ENCODE measurements at places on chromosomes 16 and 17.

DNA sequence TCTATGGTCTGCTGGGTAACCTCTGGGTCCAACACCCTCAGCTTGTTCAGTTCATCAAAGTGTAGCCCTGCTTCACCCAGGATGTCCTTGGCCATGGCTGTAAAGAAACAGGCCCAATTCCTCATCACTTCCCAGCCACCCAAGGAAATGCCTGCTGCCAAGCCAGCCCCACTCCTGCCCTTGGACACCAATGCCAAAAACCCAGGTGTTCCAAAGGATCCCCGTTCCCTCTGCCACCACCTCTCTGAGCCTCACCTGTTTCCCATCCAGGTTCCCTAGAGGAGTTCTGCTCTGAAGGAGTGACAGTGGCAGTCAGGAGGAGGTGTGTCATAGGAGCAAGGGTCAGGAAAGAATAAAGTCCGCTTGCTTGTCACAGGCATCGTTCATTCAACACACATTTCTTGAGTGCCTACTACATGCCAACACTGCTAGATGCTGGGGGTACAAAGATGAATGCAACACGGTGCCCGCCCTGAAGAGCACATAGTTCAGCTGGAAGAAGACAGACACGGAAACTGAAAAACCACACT, 3.3 kb downstream of the IFT20 start:
- no peak for DNase-seq

- no peak for DNase-seq
Observed at GRCh38 chr16:27929818-27930217, 133.7 kb downstream of the GSG1L start.

- no peak for DNase-seq
Observed at GRCh38 chr16:88306860-88307545, 75.8 kb upstream of the ZNF469 start.

GRCh38 chr16:46918905-46919792, 35.0 kb downstream of the GPT2 start:
- DNase-seq, result no peak

- DNase-seq, result no peak
Observed at GRCh38 chr16:22316411-22316811, 19.2 kb downstream of the POLR3E start.

DNA sequence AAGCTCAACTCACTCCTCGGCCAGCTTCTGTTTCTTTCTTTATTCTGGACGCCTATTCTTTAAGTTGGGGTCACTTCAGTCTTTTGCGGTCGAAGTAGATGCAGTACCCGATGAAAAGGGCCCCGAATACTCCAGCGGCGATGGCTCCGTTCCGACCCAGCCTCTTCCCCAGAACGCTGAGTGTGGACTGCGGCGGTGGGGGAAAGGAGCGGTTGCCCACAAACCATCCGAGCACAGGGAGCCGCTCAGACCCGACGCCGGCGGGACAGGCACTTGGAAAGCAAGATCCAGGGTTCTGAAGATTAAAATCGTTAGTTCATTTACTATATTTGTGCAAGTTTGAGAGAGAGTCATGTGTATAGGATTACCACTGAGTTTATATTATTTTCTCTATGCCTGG, 22.5 kb downstream of the SLFN12L start:
- DNase-seq, result no peak

DNA sequence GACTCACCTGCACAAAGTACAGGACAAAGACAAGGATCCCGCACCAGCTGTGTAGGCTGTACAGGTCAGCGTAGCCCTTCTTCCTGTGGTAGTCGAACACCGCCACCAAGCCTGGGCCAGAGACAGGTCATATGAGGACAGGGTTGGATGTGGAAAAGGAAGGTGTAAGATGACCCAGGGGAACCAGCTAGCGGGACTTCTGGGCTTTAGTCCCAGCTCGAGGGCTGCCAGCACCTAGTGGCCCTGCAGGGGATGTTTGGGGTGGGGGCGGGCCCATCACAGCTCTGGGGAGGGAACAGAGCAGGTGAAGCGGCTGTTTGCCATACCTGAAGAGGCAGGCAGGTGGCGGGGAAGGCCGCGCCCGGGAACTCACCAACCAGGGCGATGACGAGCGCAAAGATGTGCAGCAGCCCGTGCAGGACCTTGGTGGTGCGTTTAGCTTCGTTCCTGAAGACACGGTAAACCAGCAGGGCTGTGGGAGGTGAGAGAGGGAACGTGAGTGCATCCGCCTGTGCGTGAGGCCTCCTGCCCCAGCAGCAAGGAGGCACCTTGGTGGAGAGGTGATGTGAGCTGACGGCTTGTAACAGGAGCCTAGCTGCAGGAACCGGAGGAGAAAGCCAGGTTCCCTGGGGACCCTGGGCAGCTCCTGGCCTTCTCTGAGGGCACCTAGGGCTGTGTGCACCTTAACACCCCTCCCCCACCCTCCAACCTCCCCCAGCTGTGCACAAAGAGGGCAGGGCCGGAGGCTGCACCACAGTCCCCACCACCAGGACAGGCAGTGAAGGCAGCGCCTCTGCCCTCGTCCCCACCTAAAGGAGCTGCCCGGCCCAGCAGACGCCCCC, 10.2 kb downstream of the CYB561 start:
- no peak for DNase-seq

GRCh38 chr17:14346801-14347200, 45.9 kb downstream of the HS3ST3B1 start:
- DNase-seq, result no peak

DNA sequence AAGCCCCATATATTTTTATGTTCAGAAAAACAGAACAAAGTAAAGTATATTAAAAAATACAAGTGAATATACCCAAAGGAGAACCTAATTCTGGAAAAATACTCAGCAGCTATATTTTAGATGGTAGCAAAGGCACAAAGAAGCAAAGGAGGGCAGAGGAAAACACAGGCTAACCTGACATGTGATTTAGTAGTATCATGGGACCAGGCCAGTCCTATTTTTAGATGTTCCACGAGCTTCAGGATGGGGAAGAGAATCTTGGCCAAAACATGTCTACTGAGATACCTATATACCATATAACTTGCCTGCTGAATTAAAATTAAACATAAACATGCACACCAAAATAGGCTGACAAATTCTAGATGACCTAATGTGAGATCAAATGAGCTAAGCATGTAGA, 32.9 kb downstream of the SMYD4 start:
- DNase-seq, result no peak

DNA sequence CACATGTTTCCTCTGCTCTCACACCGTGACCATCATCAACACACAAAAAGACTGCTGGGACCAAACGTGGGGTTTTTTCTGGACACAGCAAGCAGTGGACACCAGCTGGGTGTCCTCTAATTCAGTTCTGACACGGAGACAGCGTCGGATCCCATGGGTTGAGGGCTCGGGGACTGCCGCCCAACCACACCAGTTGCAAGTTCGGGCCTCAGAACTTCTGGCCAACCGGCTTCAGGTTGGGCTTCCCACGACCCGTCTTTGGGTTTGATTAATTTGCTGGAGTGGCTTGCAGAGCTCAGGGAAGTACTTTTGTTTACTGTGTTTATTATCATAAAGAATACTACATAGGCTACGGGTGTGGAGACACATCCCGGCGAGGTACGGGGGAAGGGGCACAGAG, 97.8 kb downstream of the BANP start:
- DNase-seq, result no peak

DNA sequence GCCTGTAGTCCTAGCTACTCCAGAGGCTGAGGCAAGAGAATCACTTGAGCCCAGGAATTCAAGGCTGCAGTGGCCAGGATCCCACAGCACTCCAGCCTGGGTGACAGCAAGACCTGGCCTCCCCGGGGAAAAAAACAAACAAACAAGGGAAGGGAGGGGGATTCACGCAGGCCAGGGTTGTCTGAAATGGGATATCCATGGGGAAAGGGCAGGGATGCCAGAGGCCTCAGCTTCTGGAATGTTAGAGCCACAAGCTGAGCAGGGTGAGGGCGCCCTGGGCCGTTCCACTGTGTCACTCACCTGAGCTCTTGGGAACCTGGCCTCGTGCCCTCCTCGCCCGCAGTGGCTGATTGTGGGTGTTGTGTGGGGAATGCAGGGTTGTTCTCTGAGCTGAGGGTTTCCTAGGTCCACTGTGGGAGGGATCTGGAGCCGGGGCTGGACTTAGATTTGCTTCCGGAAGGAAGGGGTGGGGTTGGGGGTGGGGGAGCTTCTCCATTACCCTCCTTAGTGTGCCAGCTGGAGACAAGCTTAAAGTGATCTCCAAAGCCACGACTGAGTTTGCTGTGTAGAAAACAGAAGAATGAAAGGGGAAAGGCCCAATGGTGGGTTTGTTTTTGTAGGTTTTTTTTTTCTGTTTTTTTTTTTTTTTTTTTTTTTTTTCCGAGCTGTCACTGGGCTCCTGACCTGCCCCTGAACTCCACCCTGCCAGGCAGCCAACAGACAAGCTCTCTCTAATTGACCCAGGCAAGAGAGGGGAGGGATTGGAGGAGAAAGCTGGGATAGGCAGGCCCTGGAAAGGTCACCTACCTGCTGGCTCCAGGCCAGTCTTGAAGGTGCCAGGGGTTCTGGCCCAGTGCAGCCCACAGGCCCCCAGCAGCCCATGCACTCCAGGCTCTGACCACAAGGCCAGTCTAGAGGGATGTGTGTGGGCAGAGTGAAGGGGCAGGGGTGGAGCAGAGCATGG, at the start of gene SULT1A1:
Gene SULT1A1 (minus strand): TSS at position 414 of the 964 bp plus-strand sequence. CDS start 1,189 bp downstream, outside the sequence.
- no peak for DNase-seq

- no peak for DNase-seq
Observed at GRCh38 chr16:31083556-31083955, 5.2 kb downstream of the PRSS53 start.

DNA sequence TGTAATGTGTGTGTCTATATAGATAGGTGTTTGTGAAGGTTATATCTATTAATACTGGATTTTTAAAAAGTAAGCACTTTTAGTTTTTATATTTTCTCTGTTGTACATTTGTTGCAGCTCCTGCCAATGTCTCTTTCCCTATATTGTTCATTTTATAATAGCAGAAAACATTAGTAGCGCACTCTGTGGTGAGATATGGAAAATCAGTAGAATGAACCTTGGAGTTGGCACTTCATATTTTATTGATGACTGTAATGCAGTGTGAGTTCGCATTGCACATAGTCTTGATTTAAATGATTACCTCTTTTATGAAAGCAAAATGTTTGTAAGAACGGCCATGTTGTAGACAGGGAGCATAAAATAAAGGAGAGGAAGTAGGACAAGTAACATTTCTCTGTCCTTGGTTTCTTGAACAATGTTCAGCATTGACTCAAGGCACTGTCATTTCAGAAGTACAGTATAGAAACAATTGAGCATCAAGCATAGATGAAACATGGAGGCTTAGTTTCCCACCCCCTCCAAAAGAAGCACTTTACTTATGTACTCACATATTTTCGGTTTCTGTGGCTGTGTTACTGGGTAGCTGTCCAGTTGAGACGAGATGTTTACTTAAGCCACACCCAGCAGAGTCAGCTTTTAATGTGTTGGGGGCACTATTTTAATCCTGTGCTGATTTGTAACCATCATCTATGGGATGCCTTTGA, 74.0 kb downstream of the TANC2 start:
- DNase-seq, result no peak

DNA sequence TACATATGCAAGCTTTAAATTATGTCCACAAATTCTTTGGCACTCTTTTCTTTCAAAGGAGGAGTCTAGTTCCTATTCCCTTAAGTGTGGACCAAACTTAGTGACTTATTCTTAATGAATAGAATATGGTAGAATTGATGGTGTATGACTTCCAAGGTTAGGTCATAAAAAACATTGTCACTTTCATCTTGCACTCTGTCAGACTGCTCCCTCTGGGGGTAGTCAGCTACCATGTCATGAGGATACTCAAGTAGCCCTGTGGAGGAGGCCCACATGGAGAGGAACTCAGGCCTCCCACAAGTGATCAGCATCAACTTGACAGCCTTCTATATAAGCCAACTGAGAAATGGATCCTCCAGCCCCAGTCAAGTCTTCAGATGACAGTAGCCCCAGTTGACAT, 58.0 kb upstream of the SCNN1B start:
- no peak for DNase-seq

DNA sequence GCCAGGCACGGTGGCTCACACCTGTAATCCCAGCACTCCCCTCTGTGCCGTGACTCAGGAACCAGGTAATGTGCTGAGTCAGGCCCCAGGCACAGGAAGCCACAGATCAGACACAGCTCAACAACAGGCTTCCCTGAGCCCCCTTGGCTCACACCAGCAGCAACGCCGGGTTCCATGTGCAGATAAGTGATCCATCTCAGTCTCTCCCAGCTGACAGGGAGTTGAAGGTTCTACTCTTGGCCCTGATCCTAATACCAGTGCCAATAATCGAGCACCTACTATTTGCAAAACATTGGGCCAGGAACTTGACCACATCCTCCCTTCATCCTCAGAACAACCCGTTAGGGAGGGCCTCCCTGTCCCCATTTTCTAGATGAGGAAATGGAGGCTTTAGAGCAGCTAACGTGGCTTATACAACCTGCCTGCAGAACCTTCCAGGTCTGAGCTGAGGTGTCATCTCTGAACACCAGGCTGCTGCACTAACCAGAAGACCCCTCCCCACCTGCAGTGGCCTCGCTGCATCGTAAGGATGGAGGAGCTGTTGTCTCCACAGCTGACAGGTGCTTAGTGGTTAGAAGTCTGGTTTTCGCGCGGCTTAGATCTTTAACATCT, 64.8 kb upstream of the AMZ2 start:
- DNase-seq, result peak; percentile 54

GRCh38 chr17:40915199-40915661, 22.2 kb downstream of the KRT23 start:
- DNase-seq, result no peak

DNA sequence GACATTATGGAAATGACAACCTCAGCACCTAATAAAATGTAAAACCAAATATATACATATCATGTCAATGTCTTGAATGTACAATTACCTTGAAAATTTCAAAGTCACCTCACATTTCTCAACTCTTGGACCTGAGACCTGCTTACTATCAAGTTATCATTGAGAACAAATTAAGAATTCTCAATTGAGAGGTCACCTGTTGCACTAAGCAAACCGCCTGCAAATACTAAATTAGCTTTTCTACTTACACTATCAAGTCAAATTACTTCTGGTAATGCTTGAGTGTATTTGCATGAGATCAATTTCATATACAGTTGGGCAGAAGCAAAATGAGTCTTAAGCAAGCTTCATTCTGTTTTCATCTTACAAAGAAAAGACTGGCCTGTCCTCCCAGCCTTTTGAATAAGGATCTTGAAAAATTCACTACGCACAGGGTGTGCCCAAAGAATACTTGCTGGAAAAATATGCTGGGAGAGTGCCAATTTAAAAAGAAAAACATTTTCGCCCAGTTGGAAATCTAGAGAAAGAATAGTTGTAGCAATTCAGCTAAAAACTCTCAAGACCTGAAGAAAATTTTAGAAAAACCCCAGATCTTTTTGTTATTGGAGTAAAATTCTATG, 35.7 kb downstream of the KANSL1 start:
- no peak for DNase-seq

DNA sequence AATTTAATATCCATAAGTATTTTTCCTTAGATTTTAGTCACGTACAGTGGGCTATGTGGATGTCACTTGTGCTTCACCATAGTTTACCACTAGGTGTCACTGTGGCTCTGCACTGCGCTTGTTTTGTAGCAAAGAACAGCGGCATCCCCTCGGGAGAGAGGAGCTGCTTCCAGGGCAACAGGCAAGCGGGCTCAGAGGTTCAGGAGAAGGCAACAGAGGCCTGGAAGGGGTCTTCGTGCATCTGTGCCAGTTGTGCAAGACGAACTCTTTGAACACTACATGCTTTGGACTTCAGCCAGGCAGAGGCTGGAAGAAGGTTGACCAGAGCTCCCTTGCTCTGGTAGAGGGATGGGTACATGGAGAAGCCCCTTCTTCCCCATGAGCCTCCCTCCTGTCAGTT, 20.6 kb downstream of the CYB561 start:
- no peak for DNase-seq

- no peak for DNase-seq
Observed at GRCh38 chr16:48627148-48627547, 17.2 kb upstream of the N4BP1 start.
